Pancreas (tissue), 10 donors: ENCODE measurements at places on chromosomes 1 and 21. TPM values are rescaled to one million over a fixed set of nuclear protein-coding genes. Genes with fewer than 3 reads are reported as not detected.

DNA sequence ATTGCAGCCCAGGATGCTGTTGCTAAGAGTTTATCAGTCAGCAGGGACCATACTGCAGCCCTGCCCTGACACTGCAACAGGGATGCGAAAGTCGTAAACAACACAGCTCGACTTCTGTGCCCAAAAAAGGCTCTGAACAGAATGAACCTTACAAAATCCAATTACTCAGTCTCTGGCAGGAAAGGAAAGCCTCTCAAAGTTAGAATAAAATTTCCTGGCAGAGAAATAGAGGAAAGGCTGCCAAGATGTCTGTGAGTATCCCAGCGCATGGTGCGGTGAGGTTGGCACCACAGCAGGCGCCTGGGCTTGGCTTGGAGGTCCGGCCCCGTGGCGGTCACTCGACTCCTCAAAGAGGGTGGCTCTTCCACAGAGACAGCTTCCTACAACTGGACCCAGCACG is 185.8 kb downstream of the PCP4 start:
- DNase-seq = no peak

Gene AGBL4
- 0.44 TPM for total RNA-seq

GRCh38 chr1:16498573-16499413 is 15.3 kb downstream of the RNU1-1 start:
- DNase-seq = peak; percentile 95

DNA sequence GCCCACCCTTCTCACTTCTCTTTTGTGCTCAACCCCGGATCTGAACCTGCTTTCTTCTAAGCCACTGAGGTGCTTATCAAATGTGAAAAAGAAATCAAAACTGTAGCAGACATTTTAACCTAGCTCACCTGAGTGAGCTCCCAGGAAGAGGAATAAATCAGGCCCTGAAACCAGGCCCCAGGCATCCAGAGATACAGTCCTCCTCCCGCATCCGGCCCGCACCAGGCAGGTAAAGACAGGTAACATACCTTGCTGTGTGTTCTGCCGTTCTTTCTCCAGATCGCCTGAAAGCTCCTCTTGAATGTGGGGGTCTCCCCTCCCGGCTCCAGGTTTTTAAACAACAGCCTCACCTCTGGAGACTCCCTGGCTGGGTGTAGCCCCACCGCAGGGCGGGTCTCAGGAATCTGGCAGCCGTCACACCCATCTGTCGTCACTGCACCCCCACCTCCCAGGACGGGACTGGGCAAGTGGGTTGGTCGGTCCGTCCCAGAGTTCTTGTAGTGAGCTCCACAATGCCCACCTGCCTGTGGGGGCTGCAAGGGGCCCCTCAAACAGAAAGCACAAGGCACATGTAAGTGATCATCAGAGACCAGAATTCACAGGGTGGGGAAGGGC is at the start of gene LAMB3:
Gene LAMB3, minus strand, starts transcription at position 305 of the 615 bp plus-strand sequence. CDS start 1,481 bp downstream, outside the sequence.
- DNase-seq = peak; percentile 50

Gene AMY1A
- 0.38 TPM for total RNA-seq

GRCh38 chr1:54804471-54805132 is 3.5 kb upstream of the TTC22 start:
- no peak for DNase-seq

Gene OR2L8
- not detected for total RNA-seq

DNA sequence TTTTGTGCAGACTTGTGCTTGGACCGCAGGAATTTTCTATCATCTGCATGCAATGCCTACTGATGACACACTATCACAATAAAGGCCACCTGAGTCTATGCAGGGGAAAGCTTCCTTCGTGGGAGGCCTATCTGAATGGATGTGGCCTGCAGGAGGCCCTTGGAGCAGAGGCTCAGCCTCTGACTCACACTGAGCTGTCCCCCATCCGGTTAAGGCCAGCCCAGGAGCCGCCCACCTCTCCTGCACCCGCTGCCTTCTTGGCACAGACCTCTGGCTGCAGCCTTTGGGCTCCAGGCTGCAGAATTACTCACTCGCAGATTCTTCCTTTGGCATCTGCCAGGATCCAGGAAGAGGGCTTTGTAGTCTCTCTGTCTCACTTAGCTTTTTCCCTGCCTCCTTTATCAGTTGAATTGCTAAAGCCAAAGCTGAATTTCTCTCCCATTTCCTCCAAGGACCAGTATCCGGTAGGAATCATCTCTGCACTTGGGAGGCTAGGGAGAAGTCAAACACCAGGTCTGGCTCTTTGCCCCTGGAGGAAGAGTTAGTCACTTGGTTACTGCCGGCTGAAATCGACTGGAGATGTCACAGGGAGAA is 65.1 kb upstream of the JUN start:
- peak; percentile 44 for DNase-seq

Gene CNN3
- 143 TPM for total RNA-seq

- DNase-seq = no peak
Observed at GRCh38 chr1:185479796-185480195, 162.8 kb upstream of the IVNS1ABP start.

GRCh38 chr1:228391411-228392020 is 15.1 kb downstream of the TRIM11 start:
- DNase-seq = no peak

GRCh38 chr1:244974550-244974949 is 110.2 kb upstream of the HNRNPU start:
- DNase-seq = no peak

DNA sequence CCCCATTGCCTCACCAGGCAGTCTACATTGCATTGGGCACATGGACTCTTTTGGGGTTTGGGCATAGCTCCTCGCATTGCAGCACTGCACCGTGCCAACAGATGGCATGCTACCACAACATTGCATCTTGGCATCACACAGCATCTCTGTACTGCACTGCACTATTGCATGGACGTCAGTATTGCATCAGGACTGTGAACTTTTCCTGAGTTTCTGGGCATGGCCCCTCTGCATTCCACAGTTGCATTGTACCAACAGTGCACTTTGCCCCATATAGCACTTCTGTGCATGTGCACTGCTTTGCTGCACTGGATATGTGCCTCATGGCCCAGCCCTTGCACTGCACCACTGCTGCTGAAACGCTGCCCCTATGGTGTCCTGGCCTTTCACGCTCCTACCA is 9.6 kb downstream of the PTPRU start:
- no peak for DNase-seq

DNA sequence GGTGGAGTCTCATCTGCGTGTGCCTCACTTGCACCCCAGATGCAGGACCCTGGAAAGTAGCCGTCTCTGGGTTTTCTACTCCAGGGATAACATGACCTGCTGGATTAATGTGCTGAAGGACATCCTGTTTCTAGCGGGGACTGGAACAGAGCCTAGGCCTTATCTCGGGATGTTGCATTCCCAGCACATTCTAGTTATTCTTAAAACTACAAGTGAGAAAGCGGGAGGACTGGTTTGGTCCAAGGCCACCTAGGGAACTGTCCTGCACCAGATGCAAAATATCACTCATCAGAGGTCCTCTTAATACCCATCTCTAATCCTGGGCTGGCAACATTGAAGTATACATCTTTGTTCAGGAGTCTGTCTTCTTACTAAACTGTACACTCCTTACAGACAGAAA is 179.9 kb downstream of the ZC3H11B start:
- no peak for DNase-seq

DNA sequence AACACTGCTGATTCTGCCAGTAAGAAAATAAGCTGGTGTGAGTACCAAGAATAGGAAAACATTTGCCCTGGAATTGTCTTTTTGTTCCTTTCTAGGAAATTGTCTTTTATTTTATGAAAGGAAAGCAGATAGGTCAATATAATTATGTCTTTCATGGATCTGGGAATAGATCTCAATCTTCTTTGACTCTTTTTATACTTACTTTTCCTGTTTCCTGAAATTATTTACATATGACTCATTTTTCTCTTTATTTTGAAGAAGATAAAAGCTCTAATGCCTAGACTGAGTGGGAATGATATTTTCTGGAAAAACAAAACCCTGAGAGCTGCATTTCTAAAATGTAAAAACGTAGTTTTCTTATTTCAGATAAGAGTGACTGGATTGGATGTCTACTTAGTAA is 100.1 kb downstream of the MAN1A2 start:
- DNase-seq = no peak

- no peak for DNase-seq
Observed at GRCh38 chr1:224696891-224697765, 81.0 kb downstream of the CNIH3 start.
